ENCODE measurements at places on chromosomes 5 and 9.
A peak's percentile ranks its signal among the peaks of the same experiment; 100 is the strongest.

DNA sequence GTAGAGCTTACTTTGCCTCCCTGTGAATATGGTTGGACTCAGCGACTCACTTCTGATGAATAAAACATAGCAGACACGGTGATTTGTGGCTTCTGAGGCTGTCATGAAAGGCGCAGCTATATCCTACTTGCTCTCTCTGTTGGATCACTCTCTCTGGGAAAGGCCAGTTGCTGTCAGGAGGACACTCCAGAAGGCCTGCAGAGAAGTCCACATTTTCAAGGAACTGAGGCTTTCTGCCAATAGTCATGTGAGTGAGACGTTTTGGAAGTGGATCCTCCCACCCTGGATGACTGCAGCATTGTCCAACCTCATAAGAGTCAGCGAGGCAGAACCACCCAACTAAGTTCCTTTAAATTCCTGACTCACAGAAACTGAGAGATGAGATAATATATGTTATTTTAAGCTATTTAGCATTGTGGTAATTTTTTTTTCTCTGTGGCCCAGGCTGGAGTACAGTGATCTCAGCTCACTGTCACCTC lies 156.0 kb upstream of the MAST4 start:
- peak; percentile 98 for DNase-seq

GRCh38 chr5:136374003-136374402 lies 8.7 kb upstream of the TRPC7 start:
- DNase-seq = no peak

- DNase-seq = no peak
Measured at GRCh38 chr5:54275361-54275760, 35.0 kb downstream of the ARL15 start.

- no peak for DNase-seq
Measured at GRCh38 chr9:82031538-82032280, 43.1 kb downstream of the SPATA31D1 start.

DNA sequence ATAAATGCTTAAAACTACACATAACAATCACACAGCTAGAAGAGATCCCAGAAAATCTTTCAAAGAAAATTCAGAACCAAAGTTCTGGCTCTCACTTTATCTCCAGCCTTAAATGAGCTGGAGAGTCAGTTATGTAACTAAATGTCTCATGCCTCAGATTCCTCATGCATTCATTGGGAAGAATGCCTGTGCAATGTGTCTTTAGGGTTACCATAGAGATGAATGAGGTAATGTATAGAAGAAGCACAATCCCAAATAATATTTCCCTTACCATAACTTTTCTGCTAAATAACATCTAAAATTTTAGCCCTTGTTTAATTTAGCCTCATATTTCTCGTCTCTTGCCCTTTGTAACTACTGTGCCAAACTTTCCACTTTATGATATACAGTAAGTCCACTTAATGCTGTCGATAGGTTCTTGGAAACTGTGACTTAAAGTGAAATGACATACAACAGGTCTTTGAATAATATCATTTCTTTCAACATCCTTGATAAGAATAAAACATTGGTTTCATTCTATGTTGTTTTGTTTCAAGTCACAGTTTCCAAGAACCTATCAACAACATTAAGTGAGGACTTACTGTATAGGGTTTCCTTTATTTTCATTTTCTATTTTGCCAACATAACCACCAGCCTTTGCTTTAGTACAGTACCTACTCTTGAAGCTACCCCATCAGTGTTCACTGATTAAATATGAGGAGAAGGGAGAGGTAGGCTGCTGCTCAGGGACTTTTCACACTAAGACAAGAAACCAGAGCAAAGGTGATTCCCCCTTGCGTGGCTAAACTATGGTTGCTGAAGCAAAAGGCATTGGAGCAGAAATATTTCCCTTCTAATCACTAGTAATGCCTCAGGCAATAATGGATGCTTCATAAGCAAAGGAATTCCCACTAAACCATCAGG lies 295.7 kb upstream of the PTGER4 start:
- DNase-seq = peak; percentile 68

DNA sequence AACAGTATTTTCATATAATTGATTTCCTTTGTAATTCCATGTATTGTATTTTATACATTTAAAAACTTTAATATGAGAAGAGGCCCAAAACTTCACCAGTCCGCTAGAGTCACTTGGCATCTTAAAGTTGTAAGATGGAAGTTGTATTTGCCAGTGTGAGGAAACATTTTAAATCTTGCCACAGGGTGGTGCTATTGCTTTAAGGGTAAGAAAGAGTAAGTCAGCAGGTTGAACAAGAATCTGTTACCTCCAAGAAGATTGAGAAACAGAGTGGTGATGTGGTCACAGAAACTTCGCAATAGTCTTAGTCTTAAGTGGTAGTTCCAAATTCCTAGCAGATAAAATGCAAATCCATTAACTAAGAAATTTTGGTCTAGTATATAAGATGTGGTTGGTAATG lies 39.8 kb upstream of the RANBP6 start:
- peak; percentile 95 for DNase-seq

DNA sequence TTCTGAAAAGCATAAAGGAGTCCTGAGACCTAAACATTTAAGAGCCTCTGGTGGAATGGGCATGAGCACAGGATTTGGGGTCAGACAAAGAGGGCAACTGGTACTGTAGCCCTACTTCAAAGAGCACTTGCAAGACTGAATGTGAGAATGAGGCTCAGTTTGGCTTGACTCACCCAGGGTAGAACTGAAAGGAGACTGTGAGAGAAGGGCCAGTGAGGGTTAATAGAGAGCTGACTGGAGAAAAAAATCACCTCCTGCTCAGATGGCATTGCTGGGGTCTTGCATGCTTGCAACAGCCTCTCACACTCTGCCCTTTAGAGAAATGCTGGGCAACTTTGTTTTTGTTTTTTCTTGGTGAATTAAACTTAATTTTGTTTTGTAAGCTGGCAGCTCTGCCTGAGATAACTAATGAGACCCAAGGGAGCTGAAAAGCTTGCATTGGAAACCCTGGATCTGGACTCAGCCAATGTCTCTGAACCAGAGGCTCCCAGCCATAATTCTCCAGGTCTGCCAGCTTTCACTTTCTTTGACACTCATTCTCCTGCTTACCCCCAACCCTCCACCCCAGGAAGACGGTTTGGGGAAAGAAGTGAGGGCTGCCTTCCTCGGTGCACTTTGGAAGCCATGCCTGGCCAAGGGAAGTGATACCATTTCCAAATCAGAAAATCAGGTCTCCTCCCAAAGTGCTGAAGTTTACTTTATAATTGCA lies 161.1 kb upstream of the PANK3 start:
- DNase-seq = no peak
